Spleen (tissue), 13 donors: ENCODE measurements at places on chromosomes 3 and 15. TPM values are rescaled to one million over a fixed set of nuclear protein-coding genes. Genes with fewer than 3 reads are reported as not detected.
A peak's percentile ranks its signal among the peaks of the same experiment; 100 is the strongest.

Gene GOLGA8K
- 2.0 TPM for total RNA-seq

Gene GRM2
- total RNA-seq, result 2.1 TPM

Gene CIDEC
- total RNA-seq, result not detected

Gene PLA2G4D
- total RNA-seq, result not detected

Gene AMIGO3
- 1.4 TPM for total RNA-seq

GRCh38 chr3:127252446-127252845 is 35.4 kb downstream of the PRR20G start:
- DNase-seq, result no peak

DNA sequence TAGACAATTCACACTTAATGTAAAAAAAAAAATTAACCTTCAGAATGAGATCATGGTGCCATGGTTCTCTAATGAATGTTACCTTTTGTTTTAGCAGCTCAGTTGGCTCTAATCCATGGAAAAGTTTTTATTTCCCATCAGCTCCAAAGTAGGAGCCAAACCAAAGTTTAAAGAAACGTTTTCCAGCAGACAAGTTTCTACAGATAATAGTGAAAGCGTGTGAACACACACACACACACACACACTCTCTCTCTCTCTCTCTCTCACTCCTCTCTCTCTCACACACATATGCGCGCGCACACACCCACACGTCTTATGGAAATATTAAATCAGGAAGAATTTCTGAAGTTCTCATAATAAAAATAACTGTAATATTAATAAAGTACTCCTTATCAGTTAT is 46.9 kb downstream of the MBNL1 start:
- DNase-seq, result no peak

DNA sequence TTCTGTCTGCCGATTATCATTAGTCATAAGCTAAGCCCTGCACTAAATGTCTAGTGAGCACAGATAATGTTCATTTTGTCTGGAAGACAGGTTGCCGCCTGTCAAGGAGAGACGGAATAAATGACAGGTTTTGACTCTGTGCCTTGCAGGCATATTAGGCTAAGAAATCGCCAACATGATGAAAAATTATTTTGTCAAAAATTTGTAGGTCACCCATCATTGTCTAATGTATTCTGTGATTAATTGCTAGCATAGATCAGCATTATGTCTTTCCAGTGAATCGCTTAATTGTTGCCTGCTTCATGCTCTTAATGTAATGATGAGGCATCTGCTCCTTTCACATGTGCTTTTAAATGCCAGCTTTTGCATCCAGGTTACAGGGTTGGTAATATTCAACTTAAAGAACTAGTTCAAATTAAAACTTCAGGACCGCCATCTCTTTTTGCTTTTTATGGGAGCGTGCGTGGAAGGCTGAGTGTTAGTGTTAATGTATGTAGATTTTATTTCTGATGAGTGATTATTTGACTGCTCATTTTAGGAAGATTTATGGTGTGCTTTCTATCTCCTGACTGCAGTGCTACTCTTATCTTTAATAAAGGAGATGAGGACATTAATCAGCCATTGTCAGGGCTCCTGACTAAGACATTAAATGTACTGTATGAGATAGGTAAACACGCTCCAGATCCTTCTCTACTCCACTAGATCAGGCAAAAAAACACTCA is 120.8 kb upstream of the MEIS2 start:
- DNase-seq, result no peak

- DNase-seq, result no peak
Observed at GRCh38 chr3:133644768-133645167, 17.0 kb downstream of the TOPBP1 start.

GRCh38 chr3:60160111-60160821 is 1091.0 kb downstream of the FHIT start:
- no peak for DNase-seq

DNA sequence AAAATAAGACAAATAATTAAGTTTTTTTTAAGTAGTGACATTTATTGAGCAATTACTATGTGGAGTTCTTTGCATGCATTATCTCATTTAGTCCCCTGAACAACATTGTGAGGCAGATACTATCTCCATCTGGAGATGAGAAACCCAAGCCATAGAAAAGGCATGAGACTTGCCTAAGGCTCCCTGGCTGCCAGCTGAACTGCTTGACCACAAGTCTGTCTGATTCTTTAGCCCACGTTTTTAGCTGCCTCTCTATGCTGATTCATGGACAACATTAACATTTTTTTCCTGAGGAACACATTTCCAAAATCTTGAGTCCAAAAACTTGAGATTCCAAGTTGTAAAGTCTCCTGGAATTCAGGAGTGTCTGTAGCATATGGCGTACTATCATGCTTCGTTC is 263.6 kb upstream of the GOLGA6L4 start:
- DNase-seq, result no peak

- DNase-seq, result no peak
Observed at GRCh38 chr15:94348084-94348483, 116.7 kb downstream of the MCTP2 start.

DNA sequence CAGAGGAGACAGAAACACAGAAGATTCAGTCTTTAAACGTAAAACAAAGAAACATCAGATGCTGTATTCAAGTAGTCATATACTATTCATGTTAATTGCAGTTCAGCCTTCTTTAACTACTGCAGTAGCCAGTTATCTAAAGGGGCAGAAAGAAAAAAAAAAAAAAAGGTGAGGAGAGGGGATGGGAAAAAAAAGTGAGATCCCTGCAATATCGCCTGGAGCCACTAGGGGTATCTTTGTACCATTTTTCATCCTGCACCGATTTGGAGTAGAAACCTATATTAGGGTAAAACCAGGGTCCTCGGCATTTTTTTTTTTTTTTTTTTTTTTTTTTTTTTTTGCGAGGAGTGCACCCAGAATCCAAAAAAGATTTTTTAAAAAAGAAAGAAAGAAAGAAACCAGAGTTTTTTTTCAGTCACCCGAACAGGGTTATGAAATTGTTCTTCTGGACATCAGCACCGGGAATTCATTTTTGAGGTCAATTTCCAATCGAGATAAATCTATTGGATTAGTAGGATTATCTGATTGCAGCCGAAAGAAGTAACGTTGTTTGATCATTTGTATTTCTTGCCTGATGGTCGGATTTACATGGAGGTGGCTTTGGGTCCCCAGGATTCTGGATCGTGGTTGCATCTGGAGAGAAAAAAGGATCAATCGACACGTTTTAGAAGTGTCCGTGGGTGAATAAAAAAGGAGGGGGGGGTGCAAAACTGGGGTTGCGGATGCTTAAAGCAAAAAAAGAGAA is 186.7 kb downstream of the NLGN1 start:
- no peak for DNase-seq

GRCh38 chr3:57856675-57857074 is 100.6 kb downstream of the SLMAP start:
- DNase-seq, result no peak

DNA sequence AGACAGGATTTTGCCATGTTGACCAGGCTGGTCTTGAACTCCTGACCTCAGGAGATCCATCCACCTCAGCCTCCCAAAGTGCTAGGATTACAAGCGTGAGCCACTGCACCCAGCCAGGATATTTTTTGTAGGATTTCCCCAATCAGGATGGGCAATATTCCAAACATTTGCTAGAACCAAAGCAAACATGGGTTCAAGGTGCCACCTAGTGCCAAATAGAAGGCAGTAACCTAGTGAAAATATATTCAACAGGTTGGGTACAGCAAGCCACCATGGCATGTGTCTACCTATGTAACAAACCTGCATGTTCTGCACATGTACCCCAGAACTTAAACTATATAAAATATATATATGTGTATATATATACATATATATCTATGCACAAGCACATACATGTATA is 185.9 kb upstream of the CADM2 start:
- DNase-seq, result no peak

GRCh38 chr3:118766306-118766669 is 268.4 kb downstream of the IGSF11 start:
- DNase-seq, result no peak

GRCh38 chr15:100794008-100794407 is 85.6 kb upstream of the ALDH1A3 start:
- DNase-seq, result no peak

- peak; percentile 75 for DNase-seq
Observed at GRCh38 chr15:75195122-75195765, 6.4 kb upstream of the C15orf39 start.

- DNase-seq, result peak; percentile 88
Observed at GRCh38 chr3:11643201-11643603, 513 bp downstream of the VGLL4 start.

- no peak for DNase-seq
Observed at GRCh38 chr15:38041576-38041975, 107.1 kb downstream of the TMCO5A start.

DNA sequence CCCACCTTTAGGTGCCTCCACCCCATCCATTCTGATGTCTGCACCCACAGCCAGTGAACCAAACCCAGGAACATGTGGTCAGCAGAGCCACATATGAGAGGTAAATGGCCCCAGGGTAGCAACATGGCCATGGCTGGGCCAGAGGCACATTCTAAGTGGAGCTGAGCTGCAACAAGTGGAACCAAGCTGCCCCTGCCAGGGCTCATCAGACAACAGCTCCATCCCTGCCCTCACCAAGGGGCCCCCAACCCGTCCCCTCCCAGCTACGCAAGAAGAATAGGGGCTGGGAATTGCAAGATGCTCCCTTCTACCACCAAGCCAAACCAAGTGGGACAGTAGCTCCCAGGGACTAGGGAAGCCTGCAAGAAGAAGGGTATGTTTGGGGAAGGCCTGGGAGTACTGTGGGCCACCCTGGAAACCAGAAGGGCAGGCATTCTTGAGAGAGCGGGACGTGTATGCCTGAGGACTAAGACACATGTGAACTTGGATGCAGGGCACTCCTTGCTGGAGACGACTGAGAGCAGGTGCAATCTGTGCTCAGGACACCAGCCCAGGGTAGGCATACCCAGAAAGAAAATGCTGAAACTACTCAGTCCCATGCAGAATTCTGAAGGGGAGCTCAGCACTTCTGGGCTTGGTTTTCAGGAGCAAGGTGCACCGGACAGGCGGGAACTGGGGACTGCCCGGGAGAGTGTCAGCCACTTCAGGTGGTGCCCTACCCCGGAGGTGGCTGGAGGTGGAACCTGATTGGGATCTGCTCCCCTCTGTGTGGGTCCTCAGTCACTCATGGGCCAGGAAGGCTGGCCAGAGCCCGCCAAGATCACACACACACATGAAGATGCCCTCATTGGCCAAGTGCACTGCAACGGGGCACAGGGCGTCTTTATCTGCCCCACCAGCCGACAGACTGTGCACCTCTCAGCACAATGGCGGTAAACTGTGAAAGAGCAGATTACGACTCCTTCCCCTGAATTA is 9.5 kb downstream of the MYL3 start:
- DNase-seq, result peak; percentile 65

DNA sequence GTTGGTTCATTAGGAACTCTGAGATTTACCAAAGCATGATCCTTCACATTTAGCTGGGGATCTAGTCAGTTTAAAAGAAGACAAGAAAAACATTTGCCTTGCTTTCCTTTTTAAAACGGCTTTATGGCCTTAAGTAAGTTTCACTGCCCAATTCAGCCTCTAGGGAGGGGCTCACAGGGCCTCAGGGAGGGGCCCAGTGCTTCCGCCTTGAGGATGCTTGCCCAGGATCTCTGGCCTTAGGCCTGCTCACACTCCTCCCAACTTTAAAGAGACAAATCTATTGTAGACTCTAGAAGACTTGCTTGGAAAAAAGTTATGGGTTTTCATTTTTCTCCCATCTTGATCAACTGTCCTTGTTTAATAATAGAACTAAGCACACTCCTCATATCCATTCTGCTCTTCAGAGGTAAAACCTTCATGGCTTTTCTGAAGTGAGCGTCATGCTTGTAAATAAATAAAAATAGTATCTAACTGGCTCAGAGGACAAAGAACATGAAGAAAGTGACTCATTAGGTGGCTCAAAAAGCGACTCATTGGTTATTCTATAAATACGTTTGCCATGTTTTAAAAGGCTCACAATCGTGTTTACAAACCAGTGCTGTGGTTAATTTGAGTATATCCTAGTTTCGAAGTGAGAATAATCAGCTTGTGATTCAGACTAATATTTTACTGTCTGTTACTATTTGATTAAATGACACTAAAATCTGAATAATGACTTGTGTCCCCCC is 13.7 kb downstream of the PDHB start:
- DNase-seq, result no peak

GRCh38 chr3:189790658-189791057 is 159.5 kb downstream of the TP63 start:
- DNase-seq, result no peak

DNA sequence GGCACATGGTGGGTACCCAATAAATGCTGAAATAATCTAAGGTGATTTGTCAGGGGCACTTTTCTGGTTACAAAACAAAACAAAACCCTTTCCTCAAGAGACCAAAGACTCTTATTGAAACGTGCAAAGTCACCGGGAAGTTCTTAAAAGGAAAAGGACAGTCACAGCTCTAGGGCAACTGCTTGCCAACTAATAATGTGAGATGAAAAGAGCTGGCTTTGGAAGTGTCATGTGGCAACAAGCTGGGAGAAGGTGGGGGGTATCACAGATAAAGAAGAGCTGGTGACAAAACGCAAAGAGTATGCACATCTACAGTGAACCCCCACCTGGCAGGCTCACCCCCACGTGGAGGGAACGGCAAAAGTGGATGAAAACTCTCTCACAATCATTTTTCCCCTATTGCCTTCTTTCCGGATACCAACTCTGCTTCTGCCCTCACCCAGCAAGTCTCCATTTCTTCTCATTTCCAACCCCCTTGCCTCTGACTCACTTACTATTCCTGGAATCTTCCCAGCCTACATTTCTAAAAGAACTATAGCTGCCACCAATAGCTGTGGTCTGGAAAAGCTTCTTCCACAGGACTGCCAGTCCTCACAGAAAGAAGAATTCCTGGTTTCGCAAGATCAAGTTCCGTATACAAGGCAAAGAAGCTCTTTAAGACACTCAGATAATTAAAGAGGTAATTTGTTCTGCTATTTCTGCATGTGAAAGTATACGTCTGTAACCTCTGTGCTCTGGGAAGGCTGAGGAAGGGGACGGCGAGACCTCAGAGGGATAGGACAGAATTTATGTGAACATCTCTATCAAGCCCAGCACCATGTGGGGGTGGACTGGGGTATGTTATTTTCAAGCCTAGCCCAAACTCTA is 21.8 kb upstream of the ANPEP start:
- no peak for DNase-seq

- no peak for DNase-seq
Observed at GRCh38 chr3:111311709-111312235, 230.2 kb upstream of the CD96 start.

GRCh38 chr3:44926172-44926571 is 49.8 kb downstream of the ZDHHC3 start:
- no peak for DNase-seq

DNA sequence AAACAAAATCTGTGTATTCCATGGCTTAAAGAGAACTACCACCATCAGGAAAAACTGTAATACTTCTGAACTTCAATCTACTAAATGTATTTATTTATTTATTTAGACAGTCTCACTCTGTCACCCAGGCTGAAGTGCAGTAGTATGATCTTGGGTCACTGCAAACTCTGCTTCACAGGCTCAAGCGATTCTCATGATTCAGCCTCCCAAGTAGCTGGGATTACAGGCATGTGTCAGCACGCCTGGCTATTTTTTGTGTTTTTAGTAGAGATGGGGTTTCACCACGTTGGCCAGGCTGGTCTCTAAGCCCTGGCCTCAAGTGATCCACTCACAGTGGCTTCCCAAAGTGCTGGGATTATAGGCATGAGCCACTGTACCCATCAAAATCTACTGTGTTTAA is 202.3 kb upstream of the POU1F1 start:
- DNase-seq, result no peak

GRCh38 chr3:115932807-115933206 is 309.5 kb downstream of the GAP43 start:
- no peak for DNase-seq

GRCh38 chr3:119632216-119632615 is 28.2 kb downstream of the POPDC2 start:
- no peak for DNase-seq

GRCh38 chr3:126472277-126473006 is 3.2 kb downstream of the ZXDC start:
- peak; percentile 89 for DNase-seq

- DNase-seq, result no peak
Observed at GRCh38 chr3:106380232-106380631, 511.4 kb upstream of the CBLB start.
